OCI-M1 (cell line): ENCODE measurements at places on chromosomes 6 and 20.

DNA sequence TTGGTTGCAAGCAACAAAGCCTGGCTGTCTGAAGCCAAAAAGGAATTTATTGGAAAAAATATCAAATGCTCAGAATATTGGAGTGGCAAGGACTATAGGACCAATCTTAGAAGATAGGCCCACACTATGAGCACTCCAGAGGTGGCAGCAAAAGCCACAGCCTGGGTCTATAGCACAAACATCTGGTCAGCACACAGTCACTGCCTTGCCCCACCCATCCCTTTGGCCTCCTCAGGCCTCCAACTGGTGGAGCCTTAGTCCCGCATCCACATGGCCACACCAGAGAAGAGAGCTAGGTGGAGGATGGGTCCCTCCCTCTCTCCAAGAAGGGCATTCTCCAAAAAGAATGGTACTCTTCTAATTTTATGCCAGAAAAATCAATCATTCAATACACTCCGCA, 14.0 kb downstream of the NUDT3 start:
- DNase-seq: peak; percentile 31

DNA sequence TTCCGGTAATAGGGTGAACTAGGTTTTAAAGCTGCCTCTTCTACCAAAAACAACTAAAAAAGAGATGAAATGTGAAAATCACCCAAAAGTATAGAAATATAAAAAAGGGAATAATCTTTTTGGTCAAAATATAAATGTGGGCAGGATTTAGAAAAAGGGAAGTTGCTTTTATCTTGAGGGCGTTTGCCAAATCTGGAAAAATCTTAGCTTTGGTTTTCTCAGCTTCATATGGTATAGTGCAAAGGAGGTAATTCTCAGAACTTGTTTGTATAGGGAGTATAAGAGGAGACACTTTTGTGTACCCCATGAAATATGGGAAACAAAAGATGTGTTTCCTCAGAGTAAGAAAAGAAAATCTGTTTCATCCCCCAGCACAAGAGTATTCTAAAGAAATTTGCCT, 54.2 kb upstream of the TRIM26 start:
- DNase-seq: peak; percentile 57

GRCh38 chr6:68911334-68911733, 276.3 kb downstream of the ADGRB3 start:
- DNase-seq: no peak

- no peak for DNase-seq
Observed at GRCh38 chr6:21586740-21587178, 6.8 kb upstream of the SOX4 start.

GRCh38 chr20:21453690-21454089, 56.4 kb upstream of the NKX2-4 start:
- no peak for DNase-seq

GRCh38 chr6:158024566-158025297, 43.1 kb downstream of the SYNJ2 start:
- no peak for DNase-seq

DNA sequence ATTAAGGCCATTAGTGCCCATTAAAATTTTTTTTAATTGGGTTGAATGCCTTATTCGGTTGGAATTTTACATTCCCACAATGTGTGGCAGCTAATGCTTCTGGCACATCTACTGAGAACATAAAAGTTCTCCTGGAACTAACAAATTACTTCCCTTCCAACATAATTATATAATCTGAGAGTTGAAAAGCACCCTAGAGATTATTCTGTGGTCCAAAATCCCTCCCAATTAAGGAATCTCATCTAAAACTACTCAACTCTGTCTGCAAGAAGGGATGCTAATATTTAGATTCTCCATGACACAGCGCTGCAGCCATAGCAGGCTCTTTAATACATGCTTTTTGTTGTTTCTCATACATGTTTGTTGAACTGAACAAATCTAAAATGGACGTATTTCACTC, 4.0 kb downstream of the NUDT3 start:
- DNase-seq: no peak

- no peak for DNase-seq
Observed at GRCh38 chr6:129280293-129280644, 397.3 kb downstream of the LAMA2 start.

GRCh38 chr6:149862922-149863697, 1.0 kb downstream of the LRP11 start:
- DNase-seq: peak; percentile 67

DNA sequence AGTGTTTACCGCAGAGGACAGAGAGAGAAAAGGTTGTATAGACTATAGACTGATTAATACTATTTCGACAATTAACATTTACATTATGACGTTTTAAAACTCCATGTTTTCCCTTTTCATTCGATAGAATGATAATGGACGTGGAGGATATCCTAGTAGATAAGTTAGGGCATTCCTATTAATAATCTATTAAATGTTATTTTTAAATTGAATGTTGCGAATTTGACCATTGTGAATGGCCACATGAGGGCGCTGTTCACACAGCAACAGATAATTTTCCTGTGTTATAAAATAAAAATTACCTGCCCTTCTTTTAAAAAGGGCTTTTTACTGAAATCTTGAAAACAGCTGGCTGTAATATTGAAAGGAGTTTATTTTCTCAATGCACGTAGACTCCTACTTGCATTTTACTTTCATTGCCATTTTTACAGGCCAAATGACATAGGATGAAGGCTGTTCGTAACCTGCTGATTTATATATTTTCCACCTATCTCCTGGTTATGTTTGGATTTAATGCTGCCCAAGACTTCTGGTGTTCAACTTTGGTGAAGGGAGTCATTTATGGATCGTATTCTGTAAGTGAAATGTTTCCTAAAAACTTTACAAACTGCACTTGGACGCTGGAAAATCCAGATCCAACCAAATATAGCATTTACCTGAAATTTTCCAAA, 3.3 kb downstream of the ADGRB3 start:
- DNase-seq: peak; percentile 74

DNA sequence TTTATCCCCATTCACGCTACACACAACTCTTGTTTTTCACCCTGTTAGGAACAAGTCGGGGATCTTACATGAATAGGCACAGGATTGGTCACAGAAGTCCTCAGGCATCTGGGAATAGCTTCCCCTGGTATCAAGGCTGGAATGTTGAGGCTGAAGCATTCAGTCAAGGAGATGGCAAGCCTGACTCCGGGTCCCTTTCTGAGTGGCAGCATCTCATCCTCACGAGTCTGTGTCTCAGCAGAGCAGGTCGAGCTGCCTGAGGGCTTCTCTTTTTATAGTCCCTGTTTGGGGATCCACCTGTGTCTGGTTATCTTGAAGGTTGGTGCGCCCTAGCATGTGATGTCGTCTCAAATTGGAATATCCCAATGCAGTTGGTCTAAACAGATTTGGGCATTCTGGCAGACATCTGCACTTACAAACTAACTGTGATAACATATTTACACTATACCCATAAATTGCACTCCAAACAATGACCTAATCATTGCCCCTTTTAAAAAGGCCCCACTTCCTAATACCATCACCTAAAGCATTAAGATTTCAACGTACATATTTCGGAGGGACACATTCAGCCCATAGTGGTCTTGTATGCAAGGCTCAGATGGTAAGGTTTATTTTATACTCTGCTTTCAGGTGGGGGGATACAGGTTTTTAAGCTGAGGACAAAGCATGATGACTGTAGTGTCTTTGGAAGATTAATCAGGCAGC, 112.7 kb upstream of the CLDN20 start:
- DNase-seq: no peak

GRCh38 chr20:63124092-63124781, 91.7 kb downstream of the YTHDF1 start:
- DNase-seq: no peak

GRCh38 chr6:79646006-79646405, 14.9 kb downstream of the SH3BGRL2 start:
- peak; percentile 77 for DNase-seq

DNA sequence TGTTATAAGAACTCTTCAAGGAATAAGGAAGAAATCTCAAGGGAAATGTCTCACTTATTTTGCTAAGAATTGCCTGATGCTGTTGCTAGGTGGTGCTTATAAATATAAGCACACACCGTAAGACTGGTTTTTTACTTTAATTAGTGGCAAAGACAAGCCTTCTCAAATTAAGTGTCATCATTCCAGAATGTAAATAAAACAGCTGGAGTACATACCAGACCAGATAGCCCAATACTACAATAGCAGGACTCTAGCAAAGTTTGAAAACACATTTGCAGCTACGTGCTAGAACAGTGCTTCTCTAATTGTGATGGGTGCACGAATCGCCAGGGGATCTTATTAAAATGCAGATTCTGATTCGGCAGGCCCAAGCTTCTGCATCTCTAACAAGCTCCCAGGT, 6.8 kb downstream of the CNKSR3 start:
- DNase-seq: no peak

- DNase-seq: no peak
Observed at GRCh38 chr6:45986746-45987274, 28.9 kb downstream of the CLIC5 start.

GRCh38 chr6:131129689-131130553, 5.3 kb upstream of the AKAP7 start:
- peak; percentile 58 for DNase-seq

DNA sequence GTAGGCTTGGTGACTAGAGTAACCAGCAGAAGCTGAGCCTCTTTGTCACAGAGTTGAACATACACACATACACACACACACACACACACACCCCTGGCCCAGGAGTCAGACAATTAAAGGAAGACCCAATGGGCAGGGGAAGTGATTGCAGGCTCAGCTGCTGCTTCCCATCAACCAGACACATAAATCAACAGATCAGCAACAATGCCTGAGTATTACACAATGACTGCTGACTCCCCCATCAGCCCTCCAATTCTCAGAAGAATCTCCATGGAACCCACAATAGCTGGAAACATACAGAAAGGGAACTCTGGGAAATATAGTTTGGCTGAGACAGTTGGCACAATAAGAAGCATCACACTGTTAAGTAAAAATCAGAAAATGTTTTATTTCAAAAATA, 270.4 kb upstream of the PLCB4 start:
- peak; percentile 75 for DNase-seq

DNA sequence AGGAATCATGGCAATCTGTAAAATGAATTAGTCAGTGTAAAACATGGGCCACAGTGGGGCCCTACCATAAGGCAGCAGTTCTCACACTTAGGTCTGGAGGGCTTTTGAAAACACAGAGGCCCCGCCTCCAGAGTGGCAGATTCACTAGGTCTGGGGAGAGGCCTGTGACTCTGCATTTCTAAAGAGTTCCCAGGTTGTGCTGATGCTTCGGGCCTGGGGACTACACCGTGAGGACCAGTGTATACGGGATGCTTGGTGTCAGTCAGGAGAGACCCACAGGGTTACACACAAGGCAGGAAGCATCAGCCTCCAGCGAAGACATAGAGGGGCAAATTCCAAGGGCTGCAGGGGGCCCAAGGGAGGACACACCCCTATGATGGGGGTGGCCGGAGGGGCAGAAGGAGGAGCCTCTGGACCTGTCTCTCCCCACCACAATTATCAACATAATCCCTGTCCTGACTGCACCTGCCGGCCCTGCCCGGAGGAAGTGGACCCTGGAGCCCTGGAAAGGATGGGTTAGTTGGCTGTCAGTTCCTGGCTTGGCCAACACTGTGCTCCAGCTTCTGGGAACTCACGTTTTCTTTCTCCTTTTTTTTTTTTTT, 46.7 kb downstream of the FGD2 start:
- peak; percentile 70 for DNase-seq

- DNase-seq: no peak
Observed at GRCh38 chr6:90970672-90971071, 383.8 kb upstream of the MAP3K7 start.

DNA sequence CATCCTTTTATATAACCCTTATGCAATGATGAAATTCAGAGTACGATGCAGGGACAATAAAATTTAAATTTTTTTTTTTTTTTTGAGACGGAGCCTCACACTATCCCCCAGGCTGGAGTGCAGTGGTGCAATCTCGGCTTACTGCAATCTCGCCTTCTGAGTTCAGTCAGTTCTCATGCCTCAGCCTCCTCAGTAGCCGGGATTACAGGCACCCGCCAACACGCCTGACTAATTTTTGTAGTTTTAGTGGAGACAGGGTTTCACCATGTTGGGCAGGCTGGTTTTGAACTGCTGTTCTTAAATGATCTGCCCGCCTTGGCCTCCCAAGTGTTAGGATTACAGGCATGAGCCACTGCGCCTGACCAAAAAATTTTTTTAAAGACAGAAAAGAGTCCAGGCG, 15.2 kb downstream of the MTO1 start:
- no peak for DNase-seq

GRCh38 chr20:60214901-60215815, 256.9 kb downstream of the CDH26 start:
- DNase-seq: no peak

- no peak for DNase-seq
Observed at GRCh38 chr6:134316733-134317431, 1.0 kb downstream of the SGK1 start.

- peak; percentile 94 for DNase-seq
Observed at GRCh38 chr6:37102299-37103168, 67.4 kb upstream of the PIM1 start.

DNA sequence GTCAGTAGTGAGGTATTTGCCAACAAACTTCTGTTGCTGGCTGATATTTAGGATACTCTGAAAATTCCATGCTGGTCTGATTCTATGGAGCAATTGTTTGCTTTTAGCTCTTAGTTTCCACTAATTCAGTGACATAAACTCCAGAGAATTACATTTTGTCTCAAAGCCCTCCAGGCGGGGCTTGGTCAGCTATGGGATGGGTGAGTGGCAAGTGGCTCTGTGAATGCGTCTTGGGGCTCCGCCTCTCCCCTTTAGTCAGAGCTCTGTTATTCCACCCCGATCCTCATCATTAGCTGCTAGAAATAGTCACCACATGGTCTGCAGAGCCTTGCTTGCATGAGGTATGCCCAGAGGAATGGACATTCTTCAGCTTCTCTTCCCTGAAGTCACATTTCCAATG, 540.6 kb downstream of the QKI start:
- no peak for DNase-seq

GRCh38 chr20:31604567-31605030, 490 bp upstream of the ID1 start:
- no peak for DNase-seq

DNA sequence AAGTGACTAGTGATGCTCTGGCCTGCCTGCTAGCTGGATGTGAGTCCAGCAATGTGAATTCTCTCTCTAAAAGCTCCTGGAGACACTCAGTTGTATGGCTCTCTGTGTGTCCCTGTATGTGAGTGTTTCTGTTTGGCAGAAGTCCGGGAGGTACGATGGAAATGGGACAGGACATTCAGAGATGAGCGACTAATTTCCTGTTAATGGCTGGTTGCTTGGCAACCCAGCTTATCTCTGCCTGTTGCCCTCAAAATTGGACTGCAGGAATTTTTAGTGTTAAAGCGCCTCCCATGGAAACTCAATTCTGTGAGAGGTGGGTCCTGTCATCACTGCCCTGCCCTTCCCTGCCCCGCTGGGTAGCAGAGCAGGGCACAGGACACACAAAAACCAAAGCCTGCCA, 136.8 kb upstream of the LRFN2 start:
- no peak for DNase-seq

GRCh38 chr20:1868856-1869255, 26.4 kb upstream of the SIRPA start:
- no peak for DNase-seq

DNA sequence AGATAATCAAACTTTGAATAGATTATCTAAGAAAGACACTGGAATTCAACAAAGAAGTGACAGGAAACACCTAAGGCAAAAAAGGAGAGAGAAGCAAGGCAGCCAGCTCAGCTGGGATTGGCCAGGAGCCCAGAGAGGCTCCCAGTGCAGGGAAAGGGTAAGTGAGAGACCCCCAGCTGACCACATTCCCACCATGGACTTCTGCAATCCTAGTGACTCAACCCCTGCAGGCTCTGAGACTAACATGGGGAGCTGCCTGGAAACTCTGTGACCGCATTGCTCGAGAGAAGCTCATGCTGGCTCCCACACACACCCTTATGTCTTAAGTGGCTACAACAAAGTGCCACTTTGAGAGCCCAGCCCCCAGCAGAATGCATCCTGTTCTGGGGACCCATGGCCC, 215.1 kb downstream of the PACRG start:
- DNase-seq: no peak
